ENCODE measurements at places on chromosomes 11 and 22.

DNA sequence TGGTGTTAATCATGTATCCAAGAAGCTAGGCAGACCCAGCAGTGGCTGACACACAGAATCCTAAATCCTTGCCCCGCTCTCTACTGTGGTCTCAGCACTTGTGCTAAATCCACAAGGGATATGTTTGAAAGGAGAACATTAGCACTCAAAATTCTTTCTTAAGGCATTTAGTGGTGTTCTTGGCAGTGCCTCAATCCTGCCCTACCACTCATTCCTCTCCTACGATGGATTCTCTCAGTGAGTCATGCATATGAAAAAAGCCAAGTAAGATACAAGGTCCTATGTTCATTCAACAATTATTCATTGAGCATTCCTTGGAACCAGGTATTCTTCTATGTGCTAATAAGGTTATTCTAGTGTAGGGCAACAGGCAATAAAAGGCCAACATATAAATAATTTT lies 31.2 kb downstream of the RRP8 start:
- DNase-seq, result no peak

- DNase-seq, result no peak
Measured at GRCh38 chr11:73164803-73165540, 22.9 kb upstream of the FCHSD2 start.

DNA sequence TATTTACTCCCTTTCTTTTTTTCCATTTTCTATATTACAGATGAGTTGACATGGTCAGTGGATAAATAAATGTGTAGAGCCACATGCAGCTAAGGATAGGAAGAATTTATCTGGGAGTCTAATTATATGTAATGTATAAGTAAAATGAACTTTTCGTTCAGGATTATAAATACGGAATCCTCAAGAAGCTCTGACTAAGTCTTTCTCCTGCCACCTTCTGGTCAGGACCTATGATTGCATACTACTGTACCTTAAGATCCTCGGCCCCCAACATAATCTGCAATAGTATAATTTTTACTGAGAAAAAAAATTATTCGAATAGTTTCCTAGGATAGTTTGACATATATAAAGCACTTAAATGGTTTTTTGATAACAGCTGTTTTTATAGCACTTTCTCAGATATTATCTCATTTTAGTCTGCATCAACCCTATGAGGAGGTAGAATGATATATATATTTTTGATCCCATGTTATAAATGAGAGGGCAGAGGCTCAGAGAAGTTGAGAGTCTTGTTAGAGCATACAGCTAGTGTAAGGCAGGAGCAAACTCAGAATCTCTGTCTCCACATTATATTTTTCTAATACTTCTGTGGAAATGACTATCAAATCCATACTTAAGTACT lies 36.1 kb downstream of the CCDC90B start:
- DNase-seq, result no peak

- no peak for DNase-seq
Measured at GRCh38 chr11:120184946-120185705, 25.7 kb upstream of the OAF start.

- DNase-seq, result no peak
Measured at GRCh38 chr22:44333847-44334635, 21.3 kb upstream of the SHISAL1 start.

DNA sequence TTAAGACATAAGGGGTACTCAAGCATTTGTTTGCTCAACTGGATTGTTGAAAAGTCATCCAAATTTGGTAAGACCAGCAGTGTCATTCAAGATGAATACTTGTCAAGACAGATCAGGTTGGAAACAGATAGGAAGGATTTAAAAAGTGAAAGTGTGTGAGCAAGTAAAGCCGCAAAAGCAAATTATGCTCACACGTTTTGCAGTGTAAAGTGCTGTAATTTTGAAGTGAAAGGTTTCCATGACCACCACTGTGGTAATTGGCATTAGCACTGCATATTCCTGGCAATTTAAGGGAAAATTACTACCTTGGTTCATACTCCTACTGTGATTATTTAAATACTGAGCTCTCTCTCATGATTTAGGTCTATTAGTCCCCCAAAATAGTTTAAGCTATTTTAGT lies 704.1 kb upstream of the CCDC179 start:
- DNase-seq, result no peak

DNA sequence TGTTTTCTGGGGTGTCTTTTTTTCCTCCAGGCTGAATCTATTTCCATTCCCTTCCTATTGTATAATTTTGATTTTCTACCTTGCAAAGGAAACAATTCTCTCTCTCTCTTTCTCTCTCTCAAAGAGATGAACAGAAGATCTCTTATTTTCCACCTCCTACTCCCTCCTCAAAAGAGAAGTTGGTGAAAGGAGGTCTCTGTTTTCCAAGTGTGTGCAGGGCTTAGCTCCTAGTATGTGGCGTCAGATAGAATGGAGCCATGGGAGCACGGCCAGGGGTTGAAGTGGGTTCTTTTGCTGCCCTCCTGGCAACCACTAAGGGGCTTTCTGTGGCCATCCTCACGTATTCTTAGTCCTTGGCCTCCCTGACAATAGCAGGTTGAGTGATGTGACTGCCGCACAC lies 480 bp downstream of the TRIM34 start:
- no peak for DNase-seq

DNA sequence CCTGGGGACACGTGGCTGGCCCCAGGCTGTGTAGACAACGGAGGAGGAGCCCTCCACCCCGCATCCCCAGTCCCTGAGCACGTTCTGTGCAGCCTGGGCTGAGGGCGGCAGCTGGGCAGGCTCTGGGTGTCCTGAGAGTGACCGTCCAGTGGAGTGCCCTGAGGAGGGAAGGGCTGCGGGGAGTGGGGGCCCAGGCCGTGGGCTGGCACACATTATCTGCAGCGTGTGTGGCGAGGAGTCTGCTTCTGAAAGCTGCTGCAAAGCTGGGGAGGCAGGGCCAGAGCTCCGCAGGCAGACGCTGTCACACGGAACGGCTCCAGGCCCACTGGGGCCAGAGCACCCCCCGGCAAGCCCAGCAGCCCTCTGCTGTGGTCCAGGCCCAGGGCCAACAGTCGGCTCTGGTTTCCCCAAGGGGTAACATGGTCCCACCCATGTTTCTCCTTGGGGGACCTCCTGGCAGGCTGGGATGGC lies 835 bp upstream of the ANO9 start:
- DNase-seq, result no peak

DNA sequence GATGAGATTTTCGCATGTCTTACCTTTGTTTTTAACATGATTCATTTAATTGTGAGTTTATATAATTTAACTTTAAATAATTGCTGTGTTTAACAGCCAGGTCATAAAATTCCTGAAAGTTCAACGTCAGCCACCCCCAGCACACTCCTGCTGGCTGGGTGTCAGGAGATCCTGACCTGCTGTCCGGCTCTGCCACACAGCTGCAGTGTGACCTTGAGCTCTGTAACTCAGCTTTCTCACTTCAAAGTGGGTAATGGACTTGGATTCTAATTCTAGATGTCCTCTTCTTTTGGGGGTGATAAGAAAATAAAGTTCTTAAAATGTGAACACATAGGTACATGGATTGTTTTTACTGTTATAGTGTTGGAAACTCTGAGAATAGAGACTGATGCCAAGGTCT lies 10.9 kb downstream of the VPS26B start:
- DNase-seq, result no peak

DNA sequence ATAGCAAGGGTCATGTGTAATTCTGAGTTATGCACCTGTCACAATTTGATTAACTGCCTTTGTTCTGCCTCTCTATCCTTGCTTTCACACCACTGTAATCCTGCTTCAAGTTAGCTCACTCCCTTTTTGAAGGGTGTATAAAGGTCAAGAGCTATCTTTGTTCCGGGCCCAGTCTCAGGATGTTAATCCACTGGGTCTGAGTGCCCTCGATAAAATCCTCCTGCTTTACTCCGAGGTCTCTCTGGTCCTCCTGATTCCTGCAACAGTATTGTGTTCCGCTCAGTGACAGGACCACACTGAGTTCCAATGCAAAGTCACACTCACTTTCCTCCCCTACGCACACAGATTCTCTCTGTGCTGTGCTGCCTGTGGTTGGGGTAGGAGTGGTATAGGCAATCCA lies 186.5 kb downstream of the DYNC2H1 start:
- DNase-seq, result no peak

All from stimulated activated CD4-positive, alpha-beta T cell treated with anti-CD3 and anti-CD28 coated beads, TNF-alpha, amount 100 ng/mL, for 48 hours (primary cell).